Left lung (tissue), 14 donors: ENCODE measurements at places on chromosomes 13 and 19. TPM values are rescaled to one million over a fixed set of nuclear protein-coding genes. Genes with fewer than 3 reads are reported as not detected.

The CYTH2 gene
- total RNA-seq, result 65.9 TPM

- H3K4me3 ChIP-seq, result no peak overlapping the region
- peaks cover 26% of the 10 kb centered on the region for H3K36me3 ChIP-seq
- no peak for DNase-seq
- H3K27ac ChIP-seq, result no peak overlapping the region
- H3K4me1 ChIP-seq, result no peaks in the 10 kb centered on the region
Measured at GRCh38 chr19:23098988-23099387, 17.8 kb upstream of the ZNF730 start.

The VASP gene
- 220 TPM for total RNA-seq

The MEIOSIN gene
- total RNA-seq, result not detected

DNA sequence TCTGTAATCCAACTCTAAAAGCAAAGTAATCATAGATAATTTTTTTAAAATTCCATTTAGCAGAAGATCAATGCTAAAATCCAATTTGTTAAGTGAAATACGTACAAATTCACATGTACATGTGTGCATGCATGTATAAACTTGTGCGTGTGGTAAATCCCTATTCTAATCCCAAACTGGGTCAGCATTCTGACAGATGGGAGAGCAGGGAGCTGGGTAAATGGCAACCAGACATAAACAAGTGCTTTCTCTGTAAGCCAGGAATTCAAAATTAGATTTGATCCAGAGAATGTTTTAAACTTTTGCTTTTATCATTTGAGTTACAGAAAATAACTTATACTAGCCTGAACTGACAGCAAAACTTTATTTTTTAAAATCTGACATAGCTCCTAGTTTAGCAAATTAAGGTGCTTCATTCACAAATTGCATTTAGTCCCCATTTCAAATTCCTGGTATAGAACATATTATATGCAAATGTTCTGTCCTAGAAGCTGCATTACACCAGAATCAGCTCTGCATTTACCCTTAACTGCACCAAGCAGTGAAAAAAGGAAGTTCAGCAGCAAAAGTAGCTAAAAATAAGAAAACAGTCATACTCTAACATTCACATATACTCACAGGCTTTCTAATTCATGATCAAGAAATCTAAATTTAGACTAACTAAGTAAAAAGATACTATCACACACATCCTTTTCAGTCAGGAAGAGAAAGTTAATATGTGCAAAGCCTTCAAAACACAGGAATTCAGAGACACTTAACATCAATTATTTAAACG, 32.6 kb downstream of the UBL3 start:
- no peaks in the 10 kb centered on the region for H3K27me3 ChIP-seq
- peaks cover 21% of the 10 kb centered on the region for H3K4me1 ChIP-seq
- no peak overlapping the region for H3K4me3 ChIP-seq

DNA sequence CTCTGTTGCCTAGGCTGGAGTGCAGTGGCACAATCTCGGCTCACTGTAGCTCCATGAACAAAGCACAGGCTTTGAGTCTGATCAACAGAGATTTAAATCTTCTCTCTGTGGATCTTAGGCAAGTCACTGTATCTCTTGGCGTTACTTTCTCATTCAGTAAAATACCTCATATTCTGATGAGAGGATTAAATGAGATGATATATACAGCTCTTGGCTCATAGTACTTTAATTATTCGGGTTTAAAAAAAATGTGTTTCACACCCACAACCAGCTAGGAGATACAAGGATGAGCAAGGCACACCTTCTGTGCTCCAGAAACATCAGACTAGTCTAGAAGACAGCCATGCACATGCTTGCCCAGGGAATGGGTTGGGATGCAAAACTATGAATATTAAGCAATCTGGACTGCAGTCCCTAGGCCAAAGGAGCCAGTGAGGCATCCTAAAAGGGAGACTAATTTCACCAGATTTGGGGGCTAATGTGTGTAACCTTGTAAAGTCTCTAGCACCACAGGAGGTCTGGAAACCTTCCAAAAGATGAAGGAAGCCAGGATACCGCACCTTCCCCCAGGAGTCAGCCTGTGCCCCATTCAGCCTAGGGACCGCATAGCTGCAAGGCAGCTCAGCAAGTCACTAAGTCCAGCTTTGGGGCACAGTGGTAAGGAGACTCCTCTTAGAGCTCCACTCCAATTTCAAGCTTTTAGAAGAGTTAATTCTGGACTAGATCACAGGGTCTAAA, 2.5 kb downstream of the VPS36 start:
- no peak overlapping the region for H3K4me3 ChIP-seq
- peaks cover 30% of the 10 kb centered on the region for H3K4me1 ChIP-seq
- no peaks in the 10 kb centered on the region for H3K27me3 ChIP-seq
- no peak overlapping the region for H3K27ac ChIP-seq

- H3K4me3 ChIP-seq, result no peak overlapping the region
- H3K36me3 ChIP-seq, result no peaks in the 10 kb centered on the region
- H3K27ac ChIP-seq, result no peak overlapping the region
- peaks cover 2% of the 10 kb centered on the region for H3K4me1 ChIP-seq
- DNase-seq, result no peak
- H3K27me3 ChIP-seq, result peaks cover 22% of the 10 kb centered on the region
Measured at GRCh38 chr19:2724148-2724557, 3.0 kb upstream of the DIRAS1 start.

The CALR gene
- 1,778 TPM for total RNA-seq

- H3K4me3 ChIP-seq, result no peak overlapping the region
- DNase-seq, result no peak
- H3K27ac ChIP-seq, result no peak overlapping the region
- peaks cover 12% of the 10 kb centered on the region for H3K4me1 ChIP-seq
Measured at GRCh38 chr19:45114116-45114515, 21.1 kb downstream of the PPP1R37 start.

The F10 gene
- total RNA-seq, result 7.8 TPM

GRCh38 chr19:53881482-53882390, at the start of gene PRKCG:
Gene PRKCG, plus strand, starts transcription at chr19:53882197. Its CDS starts 298 bp downstream, at chr19:53882495.
- H3K4me3 ChIP-seq, result no peak within 1 kb of the TSS
- no peak within 1 kb of the TSS for H3K27ac ChIP-seq
- H3K4me1 ChIP-seq, result peaks cover 35% of the 10 kb centered on the region
- peak; percentile 91 for DNase-seq
- H3K36me3 ChIP-seq, result no peaks in the 10 kb centered on the region

GRCh38 chr13:112819816-112820215, 130.0 kb downstream of the ATP11A start:
- H3K27ac ChIP-seq, result no peak overlapping the region
- H3K4me1 ChIP-seq, result no peaks in the 10 kb centered on the region
- H3K27me3 ChIP-seq, result no peaks in the 10 kb centered on the region
- H3K4me3 ChIP-seq, result no peak overlapping the region

DNA sequence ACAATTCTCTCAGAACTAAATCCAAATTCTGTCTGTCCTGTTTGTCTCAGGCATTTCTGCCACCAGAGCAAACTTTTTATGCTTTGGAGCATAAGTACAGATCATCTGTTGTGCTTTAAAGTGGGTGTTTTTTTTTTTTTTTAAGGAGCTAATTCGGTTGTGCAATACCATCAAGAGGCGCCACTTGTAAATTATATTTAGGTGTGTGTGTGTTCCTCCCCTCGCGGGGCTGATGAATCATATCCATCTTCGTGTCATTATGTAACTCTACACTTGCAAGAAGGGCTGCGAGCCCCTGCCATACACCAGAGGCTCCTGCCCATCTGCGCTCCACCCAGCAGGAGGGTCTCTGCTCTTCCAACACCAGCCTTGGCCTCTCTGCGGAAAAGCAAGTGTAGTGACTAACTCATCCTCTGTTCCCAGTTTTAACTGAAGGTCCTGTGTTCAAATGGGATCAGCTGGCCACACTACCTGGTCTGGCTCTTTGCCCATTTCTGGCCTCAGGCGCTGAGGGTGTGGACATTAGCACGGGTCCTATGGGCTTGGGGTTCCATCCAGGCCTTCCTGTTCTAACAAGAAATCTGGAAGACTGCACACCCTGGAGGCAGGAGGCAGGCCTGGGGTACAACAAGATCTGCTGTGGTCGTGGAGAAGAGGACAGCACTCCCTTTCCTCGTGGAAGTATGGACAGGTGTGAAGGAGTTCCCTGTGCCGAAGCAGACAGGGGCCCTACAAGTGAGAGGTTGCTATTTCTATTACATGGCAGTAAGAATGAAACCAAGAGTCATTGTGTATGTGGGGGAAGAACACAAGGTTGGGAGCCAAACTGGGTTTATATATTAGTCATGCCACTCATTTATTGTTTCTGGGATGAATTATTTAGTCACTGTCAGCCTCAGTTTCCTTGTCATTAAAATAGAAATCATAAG, 96.1 kb upstream of the MBNL2 start:
- peak overlapping the region; percentile 63 for H3K27ac ChIP-seq
- H3K4me1 ChIP-seq, result peaks cover 38% of the 10 kb centered on the region

The KCTD15 gene
- 28.2 TPM for total RNA-seq

DNA sequence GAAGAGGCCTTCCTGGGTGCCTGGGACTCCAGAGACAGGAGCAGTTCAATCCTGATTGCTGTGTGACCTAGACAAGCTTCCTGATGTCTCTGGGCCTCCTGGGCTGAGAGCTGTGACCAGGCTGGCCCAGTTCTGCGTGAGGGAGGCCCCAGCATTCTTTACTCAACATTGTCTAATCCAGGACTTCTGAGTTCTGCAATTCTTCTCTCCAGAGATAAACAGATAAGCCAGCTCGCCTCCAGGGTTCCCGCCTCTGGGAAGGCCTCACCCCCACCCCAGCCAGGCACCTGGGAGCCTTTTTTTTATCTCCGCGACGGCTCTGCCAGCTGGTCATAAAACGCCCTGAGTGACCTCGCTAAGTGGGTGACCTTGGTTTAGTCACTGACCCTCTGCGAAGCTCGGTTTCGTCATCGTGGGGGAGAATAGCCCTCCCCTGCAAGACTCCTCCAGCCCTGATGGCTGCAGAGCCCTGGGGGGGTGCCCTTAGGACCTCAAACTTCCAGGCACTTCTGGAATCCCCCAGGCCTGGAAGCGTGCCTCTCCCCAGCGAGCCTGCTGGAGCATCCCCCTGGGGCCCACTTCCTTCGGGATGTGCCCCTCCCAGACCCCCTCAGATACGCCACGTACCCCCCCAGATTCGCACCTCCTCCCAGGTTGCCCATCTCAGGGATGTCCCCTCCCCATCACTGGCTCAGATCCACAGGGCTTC, 1.9 kb downstream of the SULT2B1 start:
- H3K4me1 ChIP-seq, result no peaks in the 10 kb centered on the region
- H3K27me3 ChIP-seq, result peaks cover 30% of the 10 kb centered on the region
- H3K27ac ChIP-seq, result no peak overlapping the region

- DNase-seq, result no peak
- H3K27me3 ChIP-seq, result no peaks in the 10 kb centered on the region
- H3K4me3 ChIP-seq, result no peak overlapping the region
- H3K27ac ChIP-seq, result no peak overlapping the region
- H3K4me1 ChIP-seq, result no peaks in the 10 kb centered on the region
Measured at GRCh38 chr13:103188713-103189326, 122.6 kb upstream of the SLC10A2 start.

- H3K36me3 ChIP-seq, result no peaks in the 10 kb centered on the region
- no peak for DNase-seq
- H3K4me1 ChIP-seq, result no peaks in the 10 kb centered on the region
- H3K4me3 ChIP-seq, result no peak overlapping the region
- no peak overlapping the region for H3K27ac ChIP-seq
- peaks cover 20% of the 10 kb centered on the region for H3K27me3 ChIP-seq
Measured at GRCh38 chr19:54420383-54421168, 5.3 kb downstream of the TTYH1 start.

The SIGLEC14 gene
- total RNA-seq, result 59.9 TPM

The ANKRD24 gene
- 0.58 TPM for total RNA-seq

- no peaks in the 10 kb centered on the region for H3K4me1 ChIP-seq
- no peak overlapping the region for H3K4me3 ChIP-seq
- no peaks in the 10 kb centered on the region for H3K36me3 ChIP-seq
- no peaks in the 10 kb centered on the region for H3K27me3 ChIP-seq
Measured at GRCh38 chr19:49739933-49740332, 23.2 kb downstream of the TSKS start.

The HPN gene
- 16.8 TPM for total RNA-seq
